ENCODE measurements at places on chromosomes 3 and 15. TPM values are rescaled to one million over a fixed set of nuclear protein-coding genes. Genes with fewer than 3 reads are reported as not detected.

- DNase-seq: no peak
Observed at GRCh38 chr15:62453981-62454380, 288.9 kb upstream of the C2CD4B start.

- DNase-seq: no peak
Observed at GRCh38 chr3:2713923-2714322, 396.3 kb downstream of the IL5RA start.

GRCh38 chr15:74954515-74954914 lies 2.1 kb downstream of the RPP25 start:
- peak; percentile 86 for DNase-seq

DNA sequence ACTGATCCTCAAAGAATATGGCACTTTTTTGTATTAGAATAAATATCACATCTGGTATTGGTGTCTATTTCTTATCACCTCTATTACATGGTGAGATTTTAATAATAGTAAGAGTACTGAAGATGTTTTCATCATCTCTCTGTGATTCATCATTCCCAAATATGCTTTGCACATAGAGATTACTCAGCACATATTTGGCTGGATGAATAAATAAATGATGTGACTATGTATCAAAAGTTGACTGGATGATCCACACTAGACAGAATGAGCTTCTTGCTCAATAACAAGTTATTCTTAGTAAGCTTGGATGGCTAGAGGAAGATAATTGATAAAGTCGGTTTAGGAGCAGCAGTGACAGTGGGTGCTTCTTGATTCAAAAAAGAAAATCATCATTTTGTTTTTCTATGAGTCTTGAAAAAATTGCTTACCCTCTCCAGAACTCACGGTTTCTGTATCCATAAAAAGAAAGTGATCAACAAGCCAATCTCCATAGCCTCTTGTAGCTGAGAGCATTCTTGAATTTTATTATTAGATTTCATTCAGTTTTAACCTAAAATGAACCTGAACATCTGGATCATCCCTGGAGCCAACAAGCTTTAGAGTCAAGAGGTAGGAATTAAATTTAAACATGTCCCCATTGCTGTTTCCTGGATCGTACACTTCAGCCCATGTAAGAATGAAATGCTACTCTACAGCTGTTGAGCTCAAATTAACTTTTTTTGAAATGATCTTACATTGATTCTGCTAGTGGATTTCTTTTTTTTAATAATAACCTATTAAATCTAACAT lies 104.8 kb upstream of the OSTN start:
- DNase-seq: no peak

The AADAC gene
- not detected for polyA plus RNA-seq

The OGG1 gene
- polyA plus RNA-seq: 26.5 TPM

- DNase-seq: no peak
Observed at GRCh38 chr3:189195302-189195701, 23.5 kb downstream of the TPRG1 start.

The PEX11A gene
- not detected for polyA plus RNA-seq

The PIERCE2 gene
- 3.8 TPM for polyA plus RNA-seq

DNA sequence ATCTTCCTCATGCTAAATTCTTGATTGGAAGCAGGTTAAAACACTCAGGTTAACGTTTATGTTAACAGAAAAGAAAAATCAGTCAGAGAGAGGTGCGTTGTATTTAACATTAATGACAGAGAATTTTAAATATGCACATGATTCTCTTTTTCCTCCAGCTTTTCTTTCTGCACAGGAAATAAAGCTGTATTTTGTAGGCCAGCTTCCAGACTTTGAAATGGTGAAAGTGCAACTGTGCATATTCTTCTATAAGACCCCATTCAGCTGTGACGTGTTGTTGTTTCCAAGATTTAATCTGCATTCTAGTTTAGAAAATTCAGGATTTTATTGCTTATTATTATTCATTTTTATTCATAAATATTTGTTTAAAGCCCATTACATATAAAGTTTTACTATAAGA lies 11.8 kb downstream of the MBNL1 start:
- no peak for DNase-seq

- no peak for DNase-seq
Observed at GRCh38 chr3:148932972-148933371, 58.4 kb upstream of the GYG1 start.

GRCh38 chr3:139439278-139439677 lies 37.0 kb downstream of the RBP2 start:
- no peak for DNase-seq

DNA sequence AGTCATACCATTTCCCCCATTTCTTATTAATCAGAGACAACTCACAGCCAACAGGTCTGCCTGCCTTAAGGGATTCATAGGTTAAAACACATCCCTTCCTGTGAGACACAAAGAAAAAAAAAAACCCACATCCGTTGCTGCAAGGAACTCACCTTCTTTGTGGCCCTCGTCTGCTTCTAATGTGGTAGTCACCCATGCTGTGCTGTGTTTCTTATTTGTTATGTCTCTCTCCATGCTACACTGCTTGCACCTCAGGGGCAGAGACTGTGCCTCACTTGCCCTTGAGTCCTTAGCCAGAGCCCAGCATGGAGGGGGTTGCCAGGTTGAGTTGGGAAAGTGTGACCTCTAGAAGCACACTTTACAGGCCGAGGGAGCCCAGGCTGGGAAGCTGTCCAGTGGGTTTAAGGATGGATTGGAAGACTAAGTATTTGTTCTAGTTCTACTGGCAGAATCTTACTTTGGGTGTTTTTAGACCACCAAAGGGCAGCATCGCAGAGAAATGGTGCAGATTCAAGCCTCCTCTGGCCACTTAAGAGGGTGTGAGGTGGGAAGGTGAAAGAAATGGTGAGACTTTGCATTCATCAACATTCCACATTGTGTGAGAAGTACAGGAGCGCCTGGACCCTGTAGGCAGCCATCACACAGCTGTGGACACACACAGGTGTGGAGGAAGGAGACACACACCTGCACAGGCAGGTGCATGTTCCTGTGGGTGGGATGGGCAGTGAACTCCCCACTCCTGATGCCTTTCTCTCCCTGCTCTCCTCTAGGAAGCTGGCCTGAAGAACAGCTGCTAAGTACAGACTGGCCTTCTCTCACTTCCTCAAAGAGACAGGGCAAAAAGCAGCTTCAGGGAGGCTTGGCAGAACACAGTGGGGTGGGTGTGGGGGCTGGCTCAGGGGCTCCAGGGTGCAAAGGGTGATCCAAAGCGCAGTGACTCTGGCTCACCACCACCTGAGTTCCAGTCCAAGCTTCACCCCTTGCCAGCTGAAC lies 48.8 kb downstream of the GLB1 start:
- no peak for DNase-seq

DNA sequence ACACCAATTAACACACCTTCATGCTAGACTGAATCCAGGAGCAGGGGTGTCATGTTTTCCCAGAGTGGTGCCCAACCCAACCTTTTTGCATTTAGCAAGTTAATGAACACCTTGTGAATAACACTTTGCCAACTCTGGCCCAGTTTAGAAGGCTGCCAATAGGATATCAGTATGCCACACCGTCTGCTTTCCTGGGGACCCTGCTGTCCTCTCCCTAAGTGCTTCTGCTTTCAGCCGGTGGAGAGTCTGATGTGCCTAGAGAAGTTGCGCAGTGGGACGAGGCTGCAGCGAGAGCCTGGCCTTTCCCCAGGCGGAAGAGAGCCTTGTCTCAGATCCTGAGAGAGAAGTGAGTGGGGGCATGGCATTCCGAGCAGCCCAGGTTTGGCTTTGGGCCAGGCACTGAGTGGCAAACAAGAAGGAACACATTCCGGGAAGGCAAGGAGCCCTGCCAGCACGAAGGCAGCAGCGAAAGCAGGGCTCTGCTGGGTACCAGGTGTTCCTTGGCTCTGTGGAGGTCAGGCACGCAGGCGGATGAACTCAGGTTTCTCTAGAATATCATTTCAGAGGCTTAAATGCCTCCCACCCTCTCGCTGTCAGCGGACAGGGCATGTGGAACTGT lies 36.9 kb downstream of the SENP8 start:
- no peak for DNase-seq

The PKM gene
- 417 TPM for polyA plus RNA-seq

The ECE2 gene
- polyA plus RNA-seq: not detected

The C3orf70 gene
- not detected for polyA plus RNA-seq

- peak; percentile 23 for DNase-seq
Observed at GRCh38 chr3:98994128-98994762, 92.8 kb upstream of the DCBLD2 start.
